ENCODE measurements at places on chromosomes 12 and 14.

DNA sequence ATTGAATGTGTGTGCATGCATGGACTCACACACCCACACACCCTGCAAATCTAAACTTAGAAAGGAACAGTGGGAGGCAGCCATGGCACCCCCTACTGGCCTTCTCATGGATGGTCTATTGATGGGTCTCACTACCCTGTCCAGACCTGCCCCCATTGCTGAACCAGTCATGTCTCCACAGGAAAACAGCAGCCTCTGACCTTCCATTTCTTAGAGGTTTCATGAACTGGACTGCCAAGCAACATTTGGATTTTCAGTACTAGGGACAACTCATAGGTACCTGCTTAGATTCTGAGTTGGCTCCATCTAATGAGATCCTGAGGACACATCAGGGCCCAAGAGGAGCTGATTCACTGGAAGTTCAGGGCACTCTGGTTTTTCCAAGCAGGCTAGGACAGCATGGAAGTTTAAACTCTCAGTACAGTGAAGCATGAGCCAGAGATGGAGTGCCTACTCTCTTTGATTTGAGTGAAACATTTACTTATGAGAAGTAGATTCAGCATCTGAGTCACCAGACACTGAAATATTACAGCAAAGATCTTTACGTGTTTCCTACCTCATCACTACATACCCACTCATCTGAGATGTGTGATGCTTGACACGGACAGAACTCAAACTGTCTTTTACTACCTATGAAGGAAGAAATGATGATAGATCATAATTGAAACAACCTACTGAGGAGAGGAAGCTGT is 98.9 kb upstream of the PLEKHG7 start:
- peak; percentile 47 for DNase-seq

GRCh38 chr12:114291389-114292060 is 114.4 kb downstream of the TBX5 start:
- no peak for DNase-seq

GRCh38 chr14:67994531-67994930 is 175.0 kb downstream of the RAD51B start:
- no peak for DNase-seq

- DNase-seq: peak; percentile 32
These were observed 11.1 kb upstream of the KRT1 start for GRCh38 chr12:52691076-52691840.

DNA sequence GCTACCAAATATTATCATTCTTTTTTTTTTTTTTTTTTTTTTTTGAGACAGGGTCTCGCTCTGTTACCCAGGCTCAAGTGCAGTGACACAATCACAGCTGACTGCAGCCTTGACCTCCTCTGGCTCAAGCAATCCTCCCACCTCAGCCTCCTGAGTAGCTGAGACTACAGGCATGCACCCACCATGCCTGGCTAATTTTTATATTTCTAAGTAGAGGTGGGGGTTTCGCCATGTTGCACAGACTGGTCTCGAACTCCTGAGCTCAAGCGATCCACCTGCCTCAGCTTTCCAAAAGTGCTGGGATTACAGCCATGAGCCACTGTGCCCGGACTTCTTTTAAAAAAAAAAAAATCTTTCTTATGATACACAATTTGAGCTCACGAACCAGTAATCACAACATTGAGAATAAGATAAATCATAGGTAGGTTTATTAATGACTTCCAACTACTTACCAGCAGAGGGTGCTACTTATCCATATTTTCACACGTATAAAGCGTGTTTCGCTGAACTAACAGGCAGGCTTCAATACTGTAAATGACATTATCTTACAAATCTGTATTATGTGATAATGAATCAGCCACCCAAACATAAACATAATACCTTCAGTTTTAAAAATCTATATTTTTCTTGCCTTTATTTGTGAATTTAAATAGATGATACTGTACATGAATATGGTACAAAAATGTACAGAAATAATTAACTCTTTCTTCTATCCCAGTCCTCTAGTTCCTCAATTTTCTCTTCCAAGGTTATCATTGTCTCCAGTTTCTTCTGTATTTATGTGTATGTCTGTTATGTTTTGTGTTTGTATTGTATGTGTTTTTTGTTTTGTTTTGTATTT is 42.5 kb upstream of the BCAT1 start:
- DNase-seq: peak; percentile 100

DNA sequence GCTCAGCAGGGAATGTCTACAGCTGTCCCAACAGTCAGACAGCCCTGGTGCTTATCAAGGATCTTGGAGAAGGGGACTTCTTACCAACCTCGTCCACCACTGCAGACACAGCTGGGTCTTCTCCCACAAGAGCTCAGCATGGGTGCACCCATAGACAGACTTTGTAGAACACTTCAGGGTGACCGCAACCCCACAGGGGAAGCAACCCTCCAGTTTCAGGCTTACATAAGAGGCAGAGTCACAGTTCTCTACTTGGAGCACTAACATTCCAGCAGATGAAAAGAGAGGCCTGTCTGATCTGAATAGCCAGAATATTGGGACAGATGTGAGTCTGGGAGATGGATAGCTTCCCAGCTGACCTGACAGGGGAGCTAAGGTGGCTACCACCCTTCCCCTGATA is 3.5 kb upstream of the CLEC1A start:
- DNase-seq: no peak

DNA sequence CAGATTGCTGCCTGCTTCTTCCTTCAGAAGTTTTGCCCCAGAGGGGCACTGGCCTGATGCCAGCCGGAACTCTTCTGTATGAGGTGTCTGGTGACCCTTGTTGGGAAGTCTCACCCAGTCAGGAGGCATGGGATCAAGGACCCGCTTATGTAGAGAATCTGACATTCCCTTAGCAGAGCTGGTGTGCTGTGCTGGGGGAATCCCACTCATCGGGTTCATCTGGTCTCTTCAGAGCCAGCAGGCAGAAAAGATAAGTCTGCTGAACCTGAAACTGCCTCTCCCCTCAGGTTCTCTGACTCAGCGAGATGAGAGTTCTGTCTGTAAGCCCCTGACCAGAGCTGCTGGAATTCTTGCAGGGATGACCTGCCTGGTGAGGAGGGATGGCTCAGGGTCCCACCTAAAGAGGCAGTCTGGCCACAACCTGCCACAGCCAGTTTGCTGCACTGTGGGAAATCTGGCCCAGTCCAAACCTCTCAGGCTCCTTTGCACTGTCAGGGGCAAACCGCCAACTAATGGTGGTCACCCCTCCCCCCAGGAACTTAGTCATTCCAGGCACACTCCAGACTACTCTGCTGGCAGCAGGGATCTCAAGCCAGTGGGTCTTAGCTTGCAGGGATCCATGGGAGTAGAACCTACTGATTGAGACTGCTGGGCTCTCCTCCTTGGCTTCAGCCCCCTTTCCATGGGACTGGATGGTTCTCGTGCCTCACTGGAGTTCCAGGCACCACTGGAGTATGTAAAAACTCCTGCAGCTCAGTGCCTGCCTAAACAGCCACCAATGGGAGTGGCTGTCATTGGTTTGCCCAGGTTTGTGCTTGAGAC is 4.1 kb downstream of the CLEC2D start:
- DNase-seq: peak; percentile 71

DNA sequence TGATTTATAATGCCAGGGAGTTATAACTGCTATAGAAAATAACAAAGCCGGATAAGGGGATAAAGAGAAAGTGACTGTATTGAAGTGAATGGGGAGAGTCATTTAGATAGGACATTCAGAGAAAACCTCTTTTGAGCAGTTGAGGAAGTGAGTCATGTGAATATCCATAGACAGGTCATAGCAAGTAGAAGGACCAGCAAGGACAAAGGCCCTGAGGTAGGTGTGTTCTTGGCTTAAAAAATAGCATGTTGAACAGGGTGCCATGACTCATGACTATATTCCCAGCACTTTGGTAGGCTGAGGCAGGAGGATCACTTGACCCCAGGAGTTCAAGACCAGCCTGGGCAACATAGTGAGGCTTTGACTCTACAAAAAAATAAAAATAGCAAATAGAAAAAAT is 51.5 kb upstream of the RAP1B start:
- DNase-seq: peak; percentile 38

- no peak for DNase-seq
These were observed 62.7 kb downstream of the CHST11 start for GRCh38 chr12:104519190-104520019.

GRCh38 chr14:87629788-87630187 is 363.2 kb downstream of the GALC start:
- DNase-seq: no peak

DNA sequence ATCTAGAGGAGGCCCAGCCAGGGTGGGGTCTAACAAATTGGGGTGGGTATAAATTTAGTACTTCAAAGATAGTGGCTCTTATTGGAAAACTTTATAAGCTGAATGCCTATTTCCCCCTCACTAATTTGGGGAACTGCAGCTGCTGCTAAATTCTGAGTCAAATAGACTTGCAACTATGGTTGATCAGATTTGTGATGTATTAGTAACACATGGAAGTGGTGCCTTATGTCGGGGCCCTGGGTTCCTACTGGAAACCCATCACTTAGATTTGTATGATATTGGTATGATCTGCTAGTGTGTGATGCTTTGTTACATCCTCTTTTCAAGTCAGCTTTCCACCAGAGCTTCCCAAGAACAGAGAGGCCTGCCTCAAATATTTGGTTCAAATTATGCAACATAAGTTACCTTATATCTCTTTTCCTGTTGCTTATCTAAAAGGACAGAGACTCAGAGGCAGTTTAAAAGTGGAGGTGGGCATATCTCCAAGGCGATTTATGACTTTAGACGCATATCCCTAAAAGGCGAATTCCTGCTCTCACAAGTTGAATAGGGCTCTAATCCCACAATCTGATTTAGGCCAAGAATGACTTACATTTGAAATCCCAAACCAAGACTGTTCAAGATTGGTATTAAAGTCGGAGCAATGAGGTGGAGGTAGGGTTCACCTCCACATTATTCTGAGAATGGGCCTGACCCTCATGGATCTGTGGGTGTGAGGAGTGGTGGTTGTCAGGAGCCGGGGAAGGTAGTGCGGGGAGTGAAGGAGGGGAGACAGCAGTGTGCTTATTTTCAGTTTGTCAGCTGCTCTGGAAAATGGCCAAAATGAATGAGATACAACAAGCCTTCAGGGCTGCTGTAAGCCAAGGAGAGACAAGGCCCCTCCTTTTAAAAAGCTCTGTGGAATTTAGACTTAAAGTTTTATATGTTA is 425.8 kb downstream of the RAD51B start:
- DNase-seq: no peak

GRCh38 chr14:37202265-37202664 is 4.5 kb downstream of the MIPOL1 start:
- peak; percentile 2 for DNase-seq

- no peak for DNase-seq
These were observed 27.5 kb upstream of the DCN start for GRCh38 chr12:91210144-91210543.

- DNase-seq: peak; percentile 76
These were observed 159.3 kb downstream of the TTC8 start for GRCh38 chr14:88983755-88984154.

- no peak for DNase-seq
These were observed 11.0 kb downstream of the SPTLC2 start for GRCh38 chr14:77605392-77605972.

GRCh38 chr14:57479197-57479596 is 14.5 kb downstream of the CCDC198 start:
- peak; percentile 9 for DNase-seq

DNA sequence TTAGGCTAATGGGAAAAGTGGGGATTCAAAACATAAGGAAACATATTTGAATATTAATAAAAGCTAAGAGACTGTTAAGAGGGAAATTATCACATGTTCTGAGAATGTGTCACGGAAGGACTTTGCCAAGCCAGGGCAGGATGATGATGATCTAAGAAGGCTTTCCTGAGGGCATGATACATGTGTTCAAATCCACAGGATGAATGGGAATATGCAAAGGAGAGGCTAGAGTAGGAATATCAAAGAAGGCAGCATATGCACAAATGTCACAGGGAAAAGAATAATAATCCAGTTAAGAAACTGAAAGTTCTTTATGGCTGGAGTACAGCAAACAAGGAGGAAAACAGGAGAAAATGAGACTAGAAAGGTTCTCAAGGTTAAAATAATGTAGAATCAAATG is 107.0 kb downstream of the PTPRO start:
- DNase-seq: no peak

DNA sequence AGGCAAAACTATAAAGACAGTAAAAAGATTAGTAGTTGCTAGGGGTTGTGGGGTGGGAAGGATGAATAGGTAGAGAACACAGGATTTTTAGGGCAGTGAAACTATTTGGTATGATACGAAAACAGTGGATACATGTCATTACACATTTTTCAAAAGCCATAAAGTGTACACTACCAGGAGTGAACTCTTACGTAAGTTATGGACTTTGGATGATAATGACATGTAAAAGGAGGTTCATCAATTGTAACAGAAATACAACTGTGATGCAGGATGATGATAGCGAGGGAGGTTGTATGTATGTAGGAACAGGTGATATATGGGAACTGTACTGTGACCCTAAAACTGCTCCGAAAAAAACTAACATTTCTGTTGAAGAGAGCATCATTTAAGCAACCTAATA is 15.1 kb upstream of the FGF6 start:
- DNase-seq: no peak

DNA sequence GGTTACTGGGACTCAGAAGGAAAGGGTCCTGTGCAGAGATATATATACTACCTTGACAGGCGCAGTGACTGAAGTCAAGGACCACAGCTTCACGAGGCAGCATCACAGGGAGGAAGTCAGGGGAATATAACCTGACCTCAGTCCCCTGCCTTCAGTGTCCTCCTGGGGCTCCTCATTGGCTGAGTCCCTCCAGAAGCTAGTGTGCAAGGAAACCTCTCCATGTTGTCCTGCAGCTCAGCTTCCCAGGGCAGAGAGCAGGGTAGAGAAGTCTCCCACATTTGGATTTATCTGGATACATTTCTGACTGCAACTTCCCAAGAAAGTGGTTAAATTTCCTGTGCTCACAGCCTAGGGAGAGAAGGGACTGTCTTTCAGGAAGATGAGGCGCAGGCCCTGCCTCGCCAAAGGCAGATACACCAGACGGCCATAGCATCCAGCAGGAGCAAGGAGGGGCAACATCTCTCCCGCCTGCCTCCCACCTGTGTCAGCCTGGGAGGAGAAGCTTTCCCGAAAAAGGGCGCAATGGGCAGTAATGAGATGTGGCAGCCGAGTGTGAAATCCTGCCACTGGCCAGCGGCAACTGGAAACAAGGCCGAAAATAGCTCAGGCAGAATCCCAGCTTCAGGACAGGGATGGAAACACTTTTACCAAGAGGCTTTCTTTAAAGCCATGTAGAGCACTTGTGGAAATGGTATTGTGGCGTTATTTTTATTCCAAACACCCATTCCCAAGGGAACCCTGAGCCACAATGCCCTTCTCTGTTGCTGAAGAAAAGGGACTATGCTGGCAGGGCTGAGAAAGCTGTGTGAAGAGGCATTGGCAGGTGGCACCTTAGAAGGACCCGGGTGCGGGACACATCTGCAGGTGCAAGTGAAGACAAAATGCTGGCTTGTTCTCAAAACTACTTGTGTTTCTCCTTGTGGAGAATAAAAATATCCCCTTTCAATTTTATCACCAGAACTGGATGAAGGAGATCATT is 54.9 kb upstream of the HIF1A start:
- no peak for DNase-seq

DNA sequence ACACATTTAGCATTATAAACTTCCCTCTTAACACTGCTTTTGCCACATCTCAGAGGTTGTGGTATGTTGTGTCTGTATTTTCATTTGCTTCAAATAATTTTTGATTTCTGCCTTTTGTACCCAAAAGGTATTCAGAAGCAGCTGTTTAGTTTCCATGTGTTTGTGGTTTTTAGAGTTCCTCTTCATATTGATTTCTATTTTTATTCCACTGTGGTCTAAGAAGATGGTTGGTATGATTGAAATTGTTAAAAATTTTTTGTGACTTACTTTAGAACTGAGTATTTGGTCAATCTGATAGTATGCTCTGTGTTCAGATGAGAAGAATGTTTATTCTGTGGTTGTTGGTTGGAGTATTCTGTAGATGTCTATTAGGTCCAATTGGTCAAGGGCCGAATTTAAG is 76.4 kb downstream of the IFNG-AS1 start:
- DNase-seq: no peak

Data from DMS53 (cell line).